Cortex of kidney (tissue), 1 donor: ENCODE measurements at places on chromosomes 1 and 21.

- no peak for DNase-seq
These were observed 70.0 kb downstream of the IL23R start for GRCh38 chr1:67236277-67236676.

GRCh38 chr1:22557341-22557950 lies 5.8 kb upstream of the EPHA8 start:
- no peak for DNase-seq

DNA sequence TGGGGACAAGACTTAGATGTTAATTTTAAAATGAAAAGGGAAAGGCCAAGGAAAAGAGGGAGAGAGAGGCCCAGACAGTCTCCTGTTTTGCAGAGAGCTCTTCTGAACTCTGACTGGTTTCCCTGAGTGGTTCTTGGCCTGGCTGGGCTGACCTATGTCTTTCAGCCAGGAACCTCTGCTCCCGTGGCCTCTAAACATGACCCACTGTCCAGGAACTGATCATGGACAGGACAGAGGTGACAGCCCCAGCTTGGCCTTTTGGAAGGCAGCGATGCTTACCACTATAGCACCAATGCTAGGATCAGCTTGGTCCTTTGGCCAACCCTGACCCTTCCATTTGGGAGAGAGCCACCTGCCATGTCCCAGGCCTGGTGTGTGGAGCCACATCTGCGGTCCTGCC lies 55.2 kb downstream of the PRDM16 start:
- no peak for DNase-seq

DNA sequence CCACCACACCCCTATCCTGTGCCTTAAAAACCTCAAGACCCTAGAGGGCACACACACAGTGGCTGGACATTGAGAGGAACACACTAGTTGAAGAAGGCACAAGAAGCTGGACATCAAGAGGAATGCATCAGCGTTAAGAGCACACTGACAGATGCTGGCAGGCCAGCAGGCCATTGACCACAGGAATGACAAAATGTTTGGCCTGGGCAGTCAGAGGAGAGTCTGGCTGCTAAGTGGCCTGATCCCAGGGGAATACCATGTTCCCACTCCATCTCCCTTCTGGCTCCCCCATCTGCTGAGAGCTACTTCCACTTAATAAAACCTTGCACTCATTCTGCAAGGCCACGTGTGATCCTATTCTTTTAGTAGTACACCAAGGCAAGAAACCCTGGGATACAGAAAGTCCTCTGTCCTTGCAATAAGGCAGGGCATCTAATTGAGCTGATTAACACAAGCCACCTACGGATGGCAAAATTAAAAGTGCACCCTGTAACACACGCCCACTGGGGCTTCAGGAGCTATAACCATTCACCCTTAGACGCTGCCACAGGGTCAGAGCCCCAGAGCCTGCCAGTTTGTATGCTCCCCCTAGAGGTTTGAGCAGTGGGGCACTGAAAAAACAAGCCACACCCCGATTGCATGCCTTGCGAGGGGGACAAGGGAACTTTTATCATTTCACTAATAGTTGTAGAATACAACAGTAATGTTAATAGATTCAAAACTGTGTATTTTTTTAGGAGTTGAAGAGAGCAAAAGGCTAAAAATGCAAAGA lies 1216.1 kb upstream of the NCAM2 start:
- no peak for DNase-seq

- no peak for DNase-seq
These were observed 279.8 kb upstream of the VAMP3 start for GRCh38 chr1:7491109-7491817.

DNA sequence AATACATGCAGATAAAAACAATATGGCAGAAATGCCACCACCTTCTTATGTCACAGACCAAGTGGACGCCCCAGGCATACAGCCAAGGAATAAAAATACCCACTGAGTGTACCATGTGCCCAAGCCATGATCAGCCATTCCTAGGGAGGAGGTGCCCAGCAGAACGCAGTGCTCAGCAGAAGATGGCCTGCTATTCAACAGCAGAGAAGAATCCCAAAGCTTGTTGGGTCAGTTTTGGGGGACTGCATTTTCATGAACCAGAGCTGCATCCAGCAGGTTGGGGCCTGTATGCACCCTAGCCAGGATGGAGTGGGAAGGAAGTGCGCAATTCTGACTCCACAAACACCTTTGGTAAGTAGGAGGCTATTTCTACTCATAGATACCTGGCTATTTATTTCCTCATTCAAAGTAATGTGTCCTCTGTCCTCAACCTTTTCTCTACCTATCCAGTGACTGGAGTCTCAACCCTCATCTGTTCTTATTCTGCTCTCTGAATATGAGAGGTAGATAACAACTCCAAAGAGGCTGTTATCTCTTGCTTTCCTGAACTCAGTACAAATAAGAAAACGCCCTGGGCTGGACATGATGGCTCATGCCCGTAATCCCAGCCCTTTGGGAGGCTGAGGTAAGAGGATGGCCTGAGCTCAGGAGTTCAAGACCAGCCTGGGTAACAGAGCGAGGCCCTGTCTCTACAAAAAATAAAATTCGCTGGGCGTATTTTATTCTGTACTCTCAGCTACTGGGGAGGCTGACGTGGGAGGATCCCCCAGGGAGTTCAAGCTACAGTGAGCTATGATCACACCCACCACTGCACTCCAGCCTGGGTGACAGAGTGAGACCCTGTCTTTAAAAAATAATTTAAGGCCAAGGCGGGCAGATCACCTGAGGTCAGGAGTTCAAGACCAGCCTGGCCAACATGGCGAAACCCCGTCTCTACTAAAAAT lies 2.5 kb upstream of the PLEKHM2 start:
- no peak for DNase-seq

DNA sequence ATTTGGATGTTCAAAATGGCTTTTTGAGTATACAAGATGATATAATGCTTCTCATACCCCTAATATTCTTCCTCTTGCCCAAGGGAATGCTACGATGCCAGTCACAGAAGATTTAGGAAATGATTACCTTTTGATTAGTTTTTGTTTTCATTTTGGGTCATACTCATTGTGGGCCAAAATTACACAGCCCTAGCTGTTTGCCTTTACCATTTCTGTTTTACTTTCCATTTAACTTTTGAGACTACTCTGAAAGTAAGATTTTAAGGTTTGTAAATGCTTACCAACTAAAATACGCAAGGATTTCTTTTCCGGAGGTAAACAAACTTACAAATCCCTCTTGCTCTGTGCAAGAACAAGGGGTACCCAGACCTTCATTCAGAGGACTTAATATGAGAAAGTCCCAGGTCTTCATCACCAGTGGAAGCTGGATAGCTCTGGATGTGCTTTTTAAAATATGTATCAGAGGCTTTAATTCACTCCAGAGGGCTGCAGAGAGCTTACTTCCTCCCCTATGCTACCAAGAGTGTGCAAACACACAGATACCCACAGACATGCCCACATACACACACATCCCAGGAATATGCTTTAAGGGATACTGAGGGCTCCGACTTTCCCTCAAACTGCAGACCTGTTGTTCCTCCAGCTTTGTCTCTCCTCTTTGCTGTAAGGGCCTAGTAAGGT lies 631.4 kb downstream of the SMYD3 start:
- no peak for DNase-seq

- DNase-seq: no peak
These were observed 333.4 kb downstream of the CHRM3 start for GRCh38 chr1:239719642-239720258.

DNA sequence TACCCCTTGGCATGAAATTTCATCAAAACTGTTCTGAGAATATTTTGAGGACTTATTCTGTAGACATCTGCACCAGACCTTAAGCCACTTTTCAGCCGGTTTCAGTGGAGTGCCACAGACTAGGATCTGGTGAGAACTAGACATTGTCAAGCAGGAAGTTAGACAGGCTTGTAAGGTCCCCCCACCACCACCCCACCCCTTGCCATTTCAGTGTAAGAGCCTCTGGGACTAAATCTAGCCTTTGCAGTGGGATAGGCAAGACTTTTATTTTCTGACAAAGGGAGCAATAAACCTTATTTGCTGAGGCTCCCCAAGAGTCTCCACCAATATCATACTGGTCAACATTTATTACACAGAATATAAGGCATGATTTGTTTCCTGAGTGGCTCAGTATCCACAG lies 77.9 kb upstream of the EXO1 start:
- no peak for DNase-seq

- no peak for DNase-seq
These were observed 371.7 kb downstream of the PTPRC start for GRCh38 chr1:199010492-199010891.

GRCh38 chr21:14763695-14764064 lies 217.6 kb upstream of the SAMSN1 start:
- DNase-seq: no peak

- no peak for DNase-seq
These were observed at the start of gene MCOLN2 for GRCh38 chr1:84996846-84997666. Gene MCOLN2, minus strand, starts transcription at chr1:84997113. Its CDS starts 241 bp downstream, at chr1:84996872.

- no peak for DNase-seq
These were observed 9.2 kb downstream of the LBR start for GRCh38 chr1:225418598-225418997.

GRCh38 chr1:20322081-20322824 lies 31.6 kb downstream of the VWA5B1 start:
- no peak for DNase-seq

DNA sequence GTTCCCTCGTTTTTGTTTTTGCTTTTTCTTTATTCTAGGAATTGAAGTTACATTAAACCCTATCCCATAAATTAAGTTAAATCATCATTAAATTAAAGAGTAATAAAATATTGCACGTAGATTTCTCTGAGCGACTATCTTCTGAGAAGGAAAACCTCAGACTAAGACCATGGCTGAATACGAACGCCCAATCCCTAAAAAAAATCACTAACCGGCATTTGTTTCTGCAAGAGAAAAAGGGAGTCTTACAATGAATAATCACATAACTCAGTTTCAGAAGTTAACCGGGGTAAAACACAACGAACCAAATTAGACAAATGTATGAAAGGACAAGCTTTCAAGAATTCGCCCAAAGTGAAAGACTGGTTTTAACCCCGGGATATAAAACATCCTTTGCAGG lies 1.3 kb downstream of the PIK3R3 start:
- DNase-seq: no peak

DNA sequence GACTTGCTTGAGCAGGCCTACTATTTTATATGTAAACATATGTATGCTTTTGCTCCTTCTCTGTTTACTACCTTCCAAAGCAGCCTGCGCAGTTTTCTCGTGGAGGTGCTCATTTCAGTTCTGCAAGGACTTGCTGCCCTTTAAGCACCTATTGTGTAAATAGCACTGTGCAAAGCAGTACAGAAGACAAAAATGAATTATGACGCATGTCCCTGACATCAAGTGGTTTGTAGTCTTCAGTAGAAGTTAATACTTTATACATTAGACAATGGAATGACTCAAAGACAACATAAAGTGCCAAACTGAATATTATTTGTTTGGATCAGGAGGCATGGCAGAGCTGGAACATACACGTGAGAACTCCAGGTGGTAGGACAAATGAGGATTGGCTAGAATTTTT lies 611.7 kb downstream of the LMO4 start:
- DNase-seq: no peak
